ENCODE measurements at places on chromosomes 5 and 9.

- DNase-seq, result no peak
Observed at GRCh38 chr5:21649969-21650368, 1203.2 kb downstream of the CDH12 start.

- no peak for DNase-seq
Observed at GRCh38 chr5:136809382-136809781, 444.0 kb upstream of the TRPC7 start.

GRCh38 chr5:124748687-124749594 lies 2.5 kb upstream of the ZNF608 start:
- peak; percentile 95 for DNase-seq

DNA sequence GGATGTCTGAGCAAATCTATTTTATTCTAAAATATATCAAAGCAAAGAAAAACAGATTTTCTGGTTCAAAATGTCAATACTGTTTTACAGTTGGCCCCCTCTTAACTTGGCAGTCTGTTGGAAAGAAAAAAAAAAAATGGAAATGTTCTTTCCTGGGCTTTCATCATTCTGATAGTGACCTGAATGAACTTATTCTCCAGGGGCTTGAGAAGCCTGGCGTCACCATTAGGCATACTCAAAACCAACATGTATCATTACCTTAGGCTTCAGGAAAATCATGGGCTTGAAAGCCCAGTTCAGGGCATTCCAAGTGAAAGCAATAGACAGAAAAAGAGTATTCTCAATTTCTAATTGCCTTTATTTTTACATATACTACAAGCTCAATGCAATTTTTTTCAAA lies 283.7 kb upstream of the PUM3 start:
- DNase-seq, result no peak

DNA sequence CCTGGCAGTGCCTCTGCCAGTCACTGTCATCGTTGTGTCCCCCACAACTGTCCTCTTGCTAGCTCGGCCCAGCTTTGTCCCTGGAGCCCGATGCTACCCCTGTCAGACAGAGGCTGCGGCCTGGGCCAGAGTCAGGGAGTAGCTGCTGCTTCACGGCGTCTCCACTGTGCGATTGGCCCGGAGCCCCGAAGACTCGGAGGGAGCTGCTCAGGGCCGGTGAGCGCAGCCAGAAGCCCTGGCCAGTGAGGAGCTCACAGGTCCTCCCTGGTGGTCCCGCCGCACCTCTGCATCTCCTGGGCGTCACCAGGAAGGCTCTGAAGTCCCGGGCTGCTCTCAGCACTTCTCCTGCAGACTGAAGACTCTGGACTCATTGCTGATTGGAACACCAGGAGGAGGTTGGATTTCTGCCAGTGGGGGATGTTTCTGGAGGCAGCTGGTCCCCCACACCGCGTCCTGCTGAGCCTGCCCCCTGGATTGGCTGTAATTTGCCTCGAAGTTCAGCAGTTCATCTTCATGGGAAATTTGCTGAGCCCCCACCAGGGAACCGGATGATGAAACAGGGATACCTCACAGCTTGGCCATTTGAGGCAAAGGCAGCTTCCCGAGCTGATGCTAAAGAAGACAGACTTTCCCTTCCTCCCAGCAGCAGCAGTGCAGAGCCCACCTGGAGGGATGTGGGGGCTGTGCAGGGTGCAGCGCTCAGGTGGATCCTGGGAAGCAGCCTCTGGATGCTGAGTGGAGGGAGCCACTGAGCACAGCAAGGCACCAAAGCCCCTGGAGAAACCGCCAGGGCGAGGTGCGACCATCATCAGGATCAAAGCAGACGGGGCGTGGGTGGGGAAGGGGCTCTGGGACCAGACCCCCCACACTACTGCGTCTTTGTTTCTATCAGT lies 45.6 kb downstream of the USP20 start:
- DNase-seq, result peak; percentile 61

- no peak for DNase-seq
Observed at GRCh38 chr9:24071716-24072115, 245.7 kb upstream of the ELAVL2 start.

- no peak for DNase-seq
Observed at GRCh38 chr5:172906436-172906835, 52.8 kb upstream of the RPL26L1 start.

DNA sequence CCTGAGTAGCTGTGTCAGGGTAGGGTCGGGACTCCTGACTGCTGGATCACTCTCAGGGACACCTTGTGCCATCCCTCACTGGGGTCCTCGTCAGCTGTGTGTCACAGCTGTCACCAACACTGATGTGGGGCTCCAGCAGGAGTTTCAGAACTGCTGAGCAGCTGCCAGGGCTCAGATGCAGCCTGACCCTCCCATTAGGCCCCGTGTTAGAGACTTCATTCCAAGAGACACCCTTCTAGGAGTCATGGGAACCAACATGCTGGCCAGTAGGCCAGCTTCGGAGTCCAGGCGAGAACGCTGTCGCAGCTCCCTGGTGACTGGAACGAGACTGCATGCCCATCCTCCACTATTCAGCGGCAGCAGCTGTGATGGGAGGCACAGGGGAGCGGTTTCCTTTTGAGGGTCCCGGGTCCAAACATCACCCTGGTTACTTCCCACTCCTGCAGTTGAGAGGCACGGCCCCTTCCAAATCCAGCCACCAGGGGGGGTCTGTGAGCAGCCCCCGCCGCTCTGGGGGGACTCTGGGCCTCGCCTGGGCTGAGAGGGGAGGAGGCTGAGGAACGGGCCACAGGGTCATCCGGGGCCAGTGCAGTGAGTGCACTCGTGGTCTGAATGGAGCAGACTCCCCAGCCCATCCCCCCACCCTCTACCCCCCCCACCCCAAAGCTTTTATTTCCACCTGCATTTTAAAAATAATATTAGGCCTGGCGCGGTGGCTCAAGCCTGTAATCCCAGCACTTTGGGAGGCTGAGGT lies 12.6 kb upstream of the TCF7 start:
- peak; percentile 83 for DNase-seq

- DNase-seq, result no peak
Observed at GRCh38 chr5:78795757-78796156, 147.2 kb upstream of the LHFPL2 start.

DNA sequence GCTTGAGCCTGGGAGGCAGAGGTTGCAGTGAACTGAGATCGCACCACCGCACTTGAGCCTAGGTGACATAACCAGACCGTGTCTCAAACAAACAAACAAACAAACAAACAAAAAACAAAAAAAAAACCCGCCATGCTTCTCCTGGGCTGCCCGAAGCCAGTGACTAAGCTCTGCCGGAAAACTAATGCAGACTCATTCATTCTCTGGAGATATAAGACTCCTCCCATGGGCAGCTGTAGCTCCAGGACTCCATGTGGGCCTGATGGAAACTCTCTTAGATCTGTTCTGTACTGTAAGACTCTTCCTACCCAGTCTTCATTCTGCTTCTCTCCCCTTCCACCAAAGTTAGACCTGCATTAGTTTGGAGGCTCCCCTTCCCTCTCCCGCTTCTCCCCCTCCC lies 11.1 kb downstream of the GLDC start:
- no peak for DNase-seq

GRCh38 chr9:112551641-112552040 lies 65.0 kb downstream of the KIAA1958 start:
- no peak for DNase-seq
